ENCODE measurements at places on chromosomes 12 and 14.

- no peak for DNase-seq
Measured at GRCh38 chr12:68871921-68872320, 61.0 kb downstream of the CPM start.

- no peak for DNase-seq
Measured at GRCh38 chr12:131347345-131347714, 363.6 kb upstream of the SFSWAP start.

GRCh38 chr12:63826006-63826585 lies 18.4 kb upstream of the SRGAP1 start:
- no peak for DNase-seq

- no peak for DNase-seq
Measured at GRCh38 chr12:3775385-3776035, 22.6 kb upstream of the CRACR2A start.

- DNase-seq: no peak
Measured at GRCh38 chr14:99792210-99792535, 1.0 kb upstream of the EML1 start.

- DNase-seq: no peak
Measured at GRCh38 chr14:69363055-69363454, 35.0 kb downstream of the ERH start.

DNA sequence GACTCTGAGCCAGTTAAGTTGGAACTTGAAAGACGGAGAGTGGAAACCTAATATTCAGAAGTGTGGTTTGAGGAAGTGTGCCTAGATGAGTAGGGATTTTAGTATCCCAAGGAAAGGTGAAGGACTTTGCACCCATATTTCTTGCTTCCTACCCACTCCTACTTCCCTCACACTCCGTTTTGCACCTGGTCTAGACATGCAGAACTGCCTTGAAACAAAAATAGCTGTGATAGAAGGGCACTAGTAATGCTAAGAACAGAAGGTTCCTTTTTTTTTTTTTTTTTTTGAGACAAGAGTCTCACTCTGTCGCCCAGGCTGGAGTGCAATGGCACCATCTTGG lies 732 bp upstream of the ARF3 start:
- DNase-seq: no peak

DNA sequence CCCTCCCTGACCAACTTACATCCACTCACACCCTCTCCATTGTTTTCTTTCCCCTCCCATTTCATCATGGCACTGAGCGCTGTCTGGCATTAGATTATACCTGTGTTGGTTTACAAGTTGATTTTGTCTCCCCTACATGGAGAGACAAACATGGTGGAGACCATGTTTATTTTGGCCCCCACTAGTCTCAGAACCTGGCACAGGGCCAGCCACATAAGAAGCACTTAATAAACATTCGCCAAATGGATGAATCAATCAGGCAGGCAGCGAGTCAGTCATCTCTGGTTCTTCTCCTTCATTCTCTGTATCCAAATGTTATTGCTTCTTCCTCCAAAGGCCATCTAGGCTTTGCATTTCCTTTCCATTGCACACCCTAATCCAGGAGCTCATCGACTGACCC lies 177.4 kb downstream of the DPF3 start:
- DNase-seq: no peak

GRCh38 chr14:91555531-91555930 lies 45.4 kb upstream of the PPP4R3A start:
- no peak for DNase-seq

GRCh38 chr12:32205731-32206130 lies 99.1 kb downstream of the BICD1 start:
- no peak for DNase-seq

- DNase-seq: no peak
Measured at GRCh38 chr14:31543969-31544799, 17.0 kb upstream of the NUBPL start.

- no peak for DNase-seq
Measured at GRCh38 chr12:18430425-18431048, 169.2 kb downstream of the PIK3C2G start.

DNA sequence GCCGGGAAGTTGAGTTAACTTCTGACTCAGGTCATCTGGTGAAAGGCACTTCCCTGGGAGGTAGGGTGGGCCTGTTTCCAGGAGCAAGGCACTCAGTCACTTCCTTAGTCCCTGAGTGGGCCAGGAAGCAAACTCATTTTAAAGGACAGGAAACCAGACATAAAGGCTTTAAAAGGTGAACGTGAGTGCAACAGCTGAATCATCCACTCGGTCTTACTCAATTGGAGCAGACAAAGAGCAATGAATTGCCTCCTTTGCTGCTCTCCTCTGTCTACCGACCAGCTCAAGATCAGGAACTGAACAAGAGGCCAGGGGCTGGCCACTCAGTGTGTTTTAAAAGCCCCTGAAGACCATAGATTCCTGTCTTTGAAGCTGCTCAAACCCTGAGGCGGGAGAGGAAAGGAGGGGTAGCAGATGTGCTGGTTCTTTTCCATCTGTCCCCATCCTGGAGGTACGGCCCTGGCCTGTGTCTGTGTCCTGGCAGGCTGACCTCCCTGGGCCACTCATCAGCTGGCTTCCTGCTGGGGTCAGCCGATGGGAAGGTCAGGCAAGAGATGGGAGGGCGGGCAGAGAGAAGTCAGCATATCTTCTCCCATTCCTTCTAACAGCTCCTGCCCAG lies 148.9 kb downstream of the PPM1H start:
- no peak for DNase-seq

DNA sequence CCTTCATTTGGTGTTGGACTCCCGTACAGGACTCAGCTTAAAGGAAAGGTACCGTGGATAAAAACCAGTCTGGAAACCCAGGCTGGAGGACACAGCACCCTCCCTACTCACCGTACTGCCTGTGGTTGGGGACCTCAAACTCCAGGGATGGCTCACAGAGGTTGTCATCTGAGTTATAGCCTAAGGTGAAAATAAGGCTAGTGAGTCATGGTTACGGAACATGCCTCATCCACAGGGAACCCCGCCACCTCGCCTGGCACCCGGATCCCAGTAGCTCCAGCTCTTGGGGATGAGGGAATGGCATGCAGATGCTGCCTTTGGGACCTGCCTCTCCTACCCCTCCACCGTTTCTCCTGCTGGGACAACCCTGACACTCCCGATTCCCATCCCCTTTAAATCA lies 36.8 kb upstream of the GPR68 start:
- no peak for DNase-seq

DNA sequence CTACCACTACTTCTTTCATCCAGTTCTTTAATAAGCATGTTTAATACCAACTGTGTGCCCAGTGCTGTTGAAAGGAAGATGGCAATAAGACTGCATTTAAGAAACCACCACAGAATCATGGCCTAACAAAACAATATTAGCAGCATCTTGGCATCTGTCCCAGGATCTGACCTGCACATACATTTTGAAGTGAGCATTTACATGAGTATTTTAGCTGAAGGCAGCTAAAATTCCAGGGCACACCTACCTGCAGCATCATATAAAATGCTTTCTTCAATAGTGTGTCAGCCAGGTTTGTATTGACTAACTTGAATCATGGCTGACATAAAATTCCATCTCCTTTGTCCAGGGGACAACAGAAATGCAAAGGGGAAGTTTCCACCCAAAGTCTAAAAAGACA lies 65.0 kb upstream of the ARHGAP5 start:
- DNase-seq: no peak

DNA sequence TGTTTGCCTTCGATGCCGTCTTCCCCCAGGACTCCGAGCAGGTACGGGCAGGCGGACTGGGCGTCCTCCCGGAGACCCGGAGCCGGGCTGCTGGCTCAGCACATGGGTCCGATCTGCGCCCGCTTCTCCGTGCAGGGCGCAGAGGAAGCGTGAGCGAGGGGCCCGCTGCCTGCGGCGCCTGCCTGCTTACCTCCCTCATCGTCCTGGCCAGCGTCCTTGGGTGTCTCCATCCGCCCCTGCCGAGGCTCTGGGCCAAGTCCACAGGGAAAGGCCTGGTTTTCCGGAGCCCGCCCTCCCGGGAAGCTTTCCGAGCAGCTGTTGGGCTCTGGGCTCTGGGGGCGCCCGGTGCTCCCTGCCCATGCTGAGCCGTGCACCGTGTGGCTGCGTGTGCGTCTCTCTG lies 33.5 kb downstream of the KIF26A start:
- no peak for DNase-seq

DNA sequence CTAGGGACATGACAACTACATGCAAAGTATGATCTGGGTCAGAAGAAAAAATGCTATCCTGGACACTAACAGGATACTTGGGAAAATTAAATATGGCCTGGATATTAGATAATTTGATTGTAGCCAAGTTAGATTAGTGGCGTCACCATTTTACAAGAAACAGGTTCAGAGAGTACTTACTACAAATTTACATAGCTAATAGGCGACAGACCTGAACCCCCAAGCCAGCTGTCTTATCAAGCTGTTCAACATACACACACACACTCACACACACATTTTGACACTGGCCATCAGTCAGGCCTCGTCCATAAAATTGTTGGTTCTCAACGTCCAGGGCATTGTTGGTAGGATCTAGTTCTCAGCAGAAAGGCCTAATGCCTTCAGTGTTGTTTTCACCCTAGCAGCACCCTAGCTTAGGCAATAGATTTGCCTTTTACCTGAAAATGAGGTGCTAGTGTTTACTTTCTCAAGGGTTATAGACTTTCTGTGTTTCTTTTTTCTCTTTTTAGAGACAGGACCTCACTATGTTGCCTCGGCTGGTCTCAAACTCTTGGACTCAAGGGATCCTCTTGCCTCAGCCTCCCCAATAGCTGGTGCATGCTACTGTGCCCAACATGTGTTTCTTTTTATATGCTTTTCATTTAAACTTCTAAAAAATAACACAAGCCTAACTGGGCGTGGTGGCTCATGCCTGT lies 3.3 kb upstream of the C14orf93 start:
- no peak for DNase-seq

- no peak for DNase-seq
Measured at GRCh38 chr12:26195250-26195640, at the start of gene SSPN. Gene SSPN (plus strand): TSS chr12:26195573. CDS start chr12:26195673, 100 bp downstream.

DNA sequence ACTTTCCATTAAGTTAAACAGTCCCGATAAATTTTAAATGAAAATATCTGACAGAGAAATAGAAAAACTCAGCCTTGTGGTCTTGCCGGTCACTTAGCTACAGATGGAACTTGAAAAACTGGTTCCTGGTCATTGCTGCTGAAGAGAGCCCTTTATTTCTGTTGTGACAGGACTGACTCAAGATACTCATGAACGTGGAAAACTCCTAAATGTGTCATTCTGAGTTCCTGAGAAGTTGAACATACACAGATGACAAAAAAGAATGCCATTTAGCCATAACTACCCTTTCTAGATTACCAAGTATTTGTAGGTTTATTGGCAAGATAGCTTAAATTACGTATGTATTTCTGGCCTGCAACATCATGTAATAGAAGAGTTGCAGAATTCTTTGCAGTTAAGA lies 134.2 kb downstream of the HMGA2 start:
- no peak for DNase-seq

GRCh38 chr14:106831322-106831720 lies 1304.9 kb downstream of the TMEM121 start:
- DNase-seq: peak; percentile 65

DNA sequence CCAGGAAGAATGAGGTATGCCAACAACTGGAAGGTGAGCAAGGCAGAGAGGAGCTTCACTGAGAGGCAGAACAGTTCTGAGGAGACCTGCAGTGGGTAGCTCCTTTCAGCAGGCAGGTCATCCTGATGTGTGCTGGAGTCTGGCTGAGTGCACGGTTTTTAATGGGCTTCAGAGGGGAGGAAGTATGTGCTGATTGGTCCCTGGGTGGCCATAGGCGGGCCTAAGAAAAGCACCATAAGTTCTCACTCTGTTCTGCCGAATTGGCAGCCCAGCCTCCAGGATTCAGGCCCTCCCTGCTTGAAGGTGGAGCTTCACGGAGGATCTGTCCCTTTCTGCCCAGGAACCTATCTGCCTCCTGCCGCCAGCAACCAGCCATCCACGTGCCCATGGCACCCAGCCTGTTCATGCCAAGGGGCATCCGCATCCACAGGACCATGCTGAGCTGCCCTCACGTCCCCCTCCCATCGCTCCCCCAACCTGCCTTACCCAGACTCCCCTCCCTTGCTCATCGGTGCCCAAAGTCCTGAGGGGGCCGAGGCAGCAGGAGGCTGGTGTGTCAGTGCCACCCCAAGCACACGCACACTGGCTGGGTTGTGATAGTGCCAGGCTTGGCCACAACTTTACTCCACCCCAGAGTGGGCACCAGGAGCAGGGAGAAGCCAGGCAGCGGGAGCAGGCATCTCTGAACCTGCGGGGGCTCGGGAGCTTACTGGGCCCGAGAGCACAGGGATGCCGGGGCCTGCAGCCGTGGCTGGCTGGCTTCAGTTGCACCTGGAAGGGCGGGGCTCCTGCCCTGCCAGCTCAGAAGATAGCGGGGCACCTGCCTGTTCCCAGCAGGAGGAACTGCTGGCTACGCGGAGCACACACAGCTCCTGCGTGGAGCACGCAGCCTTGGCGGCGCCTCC lies 608.4 kb upstream of the FOXG1 start:
- DNase-seq: no peak

DNA sequence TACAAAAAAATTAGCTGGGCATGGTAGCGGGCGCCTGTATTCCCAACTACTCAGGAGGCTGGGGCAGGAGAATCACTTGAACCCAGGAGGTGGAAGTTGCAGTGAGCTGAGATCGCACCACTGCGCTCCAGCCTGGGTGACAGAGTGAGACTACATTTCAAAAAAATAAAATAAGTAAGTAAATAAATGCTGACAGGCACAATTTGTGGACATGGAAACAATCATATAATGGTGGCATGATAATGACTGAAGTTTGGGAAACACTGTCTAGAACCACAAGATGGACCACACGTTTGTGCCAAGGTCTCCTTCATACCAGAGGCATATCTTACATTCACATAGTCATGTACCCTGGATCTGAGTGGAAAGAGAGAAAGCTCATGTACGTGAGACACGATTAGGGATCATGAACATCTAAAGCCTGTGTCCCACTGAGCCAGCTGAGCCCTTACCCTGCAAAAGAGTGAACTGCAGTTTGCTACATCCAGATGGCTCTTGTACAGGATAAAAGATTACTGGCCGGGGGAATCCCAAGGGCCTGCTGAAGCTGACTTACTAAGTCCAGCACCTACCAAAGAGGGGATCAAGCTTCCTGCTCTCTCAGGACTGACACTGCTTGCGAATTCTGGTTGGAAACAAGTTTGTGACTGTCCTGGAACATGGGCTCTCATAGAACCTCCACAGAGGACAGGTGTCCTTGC lies 62.9 kb downstream of the TRAFD1 start:
- DNase-seq: no peak

DNA sequence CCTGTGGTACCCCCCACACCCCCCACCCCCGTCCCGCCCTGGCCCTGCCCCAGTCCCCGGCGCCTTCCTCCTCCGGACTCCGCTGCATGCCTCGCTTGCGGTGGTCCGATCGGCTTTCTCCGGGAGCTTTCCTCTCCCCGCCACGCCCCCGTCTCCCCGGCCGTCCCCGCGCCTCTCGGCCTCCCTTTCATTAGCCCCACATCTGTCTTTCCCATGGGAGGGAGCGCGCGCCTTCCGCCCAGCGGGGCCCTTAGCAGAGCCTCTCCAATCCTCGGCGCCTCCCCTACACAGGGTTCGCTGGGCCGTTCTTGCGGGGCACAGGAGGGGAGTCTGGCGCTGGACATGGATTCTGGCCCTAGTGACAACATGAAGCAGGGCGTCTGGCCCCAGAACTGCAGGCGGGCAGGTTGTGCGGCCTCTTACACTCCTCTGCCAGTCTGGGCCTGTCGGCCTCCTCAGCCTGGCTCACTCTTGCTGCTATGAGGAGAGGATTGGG lies 1.5 kb upstream of the EFS start:
- DNase-seq: no peak

GRCh38 chr12:32302218-32303173 lies 96.9 kb upstream of the FGD4 start:
- no peak for DNase-seq
